ENCODE measurements at places on chromosomes 6 and 20.

- no peak for DNase-seq
Measured at GRCh38 chr6:166862978-166863530, 93.3 kb downstream of the RNASET2 start.

GRCh38 chr6:37698264-37699137 is 818 bp upstream of the MDGA1 start:
- peak; percentile 44 for DNase-seq

- no peak for DNase-seq
Measured at GRCh38 chr6:143135797-143136561, 75.3 kb downstream of the AIG1 start.

DNA sequence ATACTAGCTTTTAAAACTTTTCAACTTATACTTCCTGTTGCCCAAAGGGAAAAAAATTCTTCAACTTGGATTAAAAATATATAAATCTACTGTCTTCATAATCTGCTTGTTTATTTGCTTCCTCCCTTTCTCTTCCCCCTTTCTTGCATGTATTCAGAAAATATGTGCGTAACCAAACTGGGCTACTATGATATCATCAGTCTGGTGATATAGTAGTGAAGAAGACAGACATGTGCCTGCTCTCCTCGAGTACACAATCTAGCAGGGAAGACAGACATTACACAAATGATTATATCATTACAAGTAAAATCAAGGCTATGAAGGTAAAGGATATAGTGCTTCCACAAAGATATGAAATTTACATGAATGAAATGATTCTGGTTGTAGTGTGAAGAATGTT is 31.0 kb downstream of the IBTK start:
- DNase-seq, result no peak

- no peak for DNase-seq
Measured at GRCh38 chr20:44997171-44997570, 30.9 kb downstream of the STK4 start.

DNA sequence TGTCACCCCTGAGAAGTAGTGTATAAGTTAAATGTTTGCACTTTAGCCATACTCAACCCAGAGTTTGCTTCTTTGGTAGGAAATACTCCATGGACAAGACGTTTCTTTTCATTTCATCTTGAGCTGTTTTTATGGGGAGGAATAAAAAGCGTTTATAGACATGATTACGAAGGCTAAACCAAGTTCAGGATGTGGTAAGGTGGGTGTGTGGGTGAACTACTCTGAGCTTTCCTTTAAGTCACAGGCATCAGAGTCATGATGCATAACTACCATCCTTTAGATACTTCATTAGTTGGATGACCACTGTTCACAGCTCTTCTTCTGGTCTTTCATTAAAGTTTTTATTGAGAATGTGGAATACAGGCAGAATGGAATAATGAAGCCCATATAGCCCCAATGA is 48.9 kb downstream of the EBF4 start:
- no peak for DNase-seq

DNA sequence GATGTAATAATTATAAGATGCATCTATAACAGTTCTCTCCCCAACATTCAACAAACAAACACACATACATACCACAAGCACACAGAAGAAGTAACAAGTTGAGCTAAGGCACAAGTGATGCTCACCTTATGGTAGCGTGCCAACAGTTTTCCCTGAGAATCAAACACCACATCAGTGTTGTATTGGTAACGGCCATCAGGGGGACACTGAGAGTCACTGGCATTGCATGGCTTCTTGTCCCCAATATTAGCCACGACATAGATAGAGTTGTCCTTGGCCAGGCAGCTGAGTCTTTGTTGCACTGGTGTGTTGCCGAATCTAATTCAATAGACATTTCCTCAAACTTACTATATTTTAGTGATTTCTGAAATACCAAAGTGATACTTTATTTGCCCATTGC is 14.8 kb upstream of the VNN1 start:
- DNase-seq, result no peak

- DNase-seq, result no peak
Measured at GRCh38 chr6:55047451-55048044, 126.8 kb upstream of the HCRTR2 start.

GRCh38 chr6:158688860-158689259 is 39.0 kb downstream of the SYTL3 start:
- no peak for DNase-seq

DNA sequence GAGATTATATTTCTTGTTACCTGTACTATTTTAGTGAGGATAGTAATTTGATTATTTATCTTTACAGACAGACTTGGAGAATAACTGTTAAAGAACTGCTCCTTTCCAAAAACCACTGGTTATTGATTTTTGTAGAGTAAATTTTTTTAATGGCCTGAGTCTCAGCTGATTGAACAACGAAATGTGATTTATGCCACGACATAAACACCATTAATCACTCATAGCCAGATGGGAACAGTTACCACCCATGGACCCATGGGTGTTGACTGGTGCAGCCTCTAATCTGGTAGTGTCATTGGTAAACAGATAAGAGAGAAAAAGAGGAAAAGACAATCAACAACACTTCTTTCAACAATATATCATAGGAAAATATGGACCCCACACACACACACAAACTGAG is 101.4 kb upstream of the BEND6 start:
- no peak for DNase-seq

All from fibroblast of upper back skin (primary cell).